Urothelium cell line (cell line): ENCODE measurements at places on chromosomes 3 and 15.

DNA sequence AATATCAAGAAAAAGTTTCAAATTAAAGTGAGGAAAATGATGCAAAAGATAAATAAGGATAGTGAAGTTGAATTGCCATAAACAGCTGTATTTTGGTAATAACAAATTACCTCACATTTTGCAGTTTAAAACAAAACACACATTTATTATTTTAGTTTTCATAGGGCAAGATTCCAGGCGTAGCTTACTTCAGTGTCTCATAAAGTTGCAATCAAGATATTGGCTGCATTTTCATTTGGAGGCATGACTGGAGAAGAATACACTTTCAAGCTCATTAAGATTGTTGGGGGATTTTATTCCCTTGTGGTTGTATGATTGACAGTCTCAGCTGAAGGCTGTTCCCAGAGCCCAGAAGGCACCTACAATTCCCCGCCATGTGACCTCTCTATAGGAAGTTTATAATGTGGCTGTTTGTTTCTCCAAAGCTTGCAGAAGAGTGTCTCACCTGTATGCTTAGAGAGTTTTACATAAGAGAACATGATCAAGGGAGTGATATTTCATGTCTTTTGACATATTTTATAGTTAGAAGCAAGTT is 151.4 kb downstream of the OTOL1 start:
- DNase-seq: no peak

- DNase-seq: peak; percentile 23
These were observed 67.9 kb downstream of the ULK4 start for GRCh38 chr3:41893977-41894376.

DNA sequence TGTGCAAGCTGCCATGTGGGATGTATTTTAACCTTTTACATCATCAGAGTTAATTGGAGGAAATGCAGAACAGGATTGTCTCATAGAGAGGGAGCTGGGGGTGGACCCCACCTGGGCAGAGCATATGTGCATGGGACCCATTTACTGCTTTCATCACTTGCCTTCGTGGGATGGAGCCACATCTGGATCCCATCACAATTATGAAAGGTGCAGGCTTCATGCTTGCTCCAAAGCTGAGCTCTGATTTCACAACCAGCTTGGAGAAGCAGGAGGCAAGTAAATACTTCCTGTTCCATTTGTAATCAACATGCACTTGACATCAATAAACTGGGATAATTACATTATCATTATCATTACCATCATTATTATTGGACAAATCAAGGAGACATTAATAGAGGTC is 161.9 kb downstream of the ALDH1A2 start:
- no peak for DNase-seq

- no peak for DNase-seq
These were observed 349.9 kb downstream of the ZBBX start for GRCh38 chr3:167030082-167030725.

- DNase-seq: no peak
These were observed 1.8 kb downstream of the SCAMP5 start for GRCh38 chr15:74997141-74997540.

DNA sequence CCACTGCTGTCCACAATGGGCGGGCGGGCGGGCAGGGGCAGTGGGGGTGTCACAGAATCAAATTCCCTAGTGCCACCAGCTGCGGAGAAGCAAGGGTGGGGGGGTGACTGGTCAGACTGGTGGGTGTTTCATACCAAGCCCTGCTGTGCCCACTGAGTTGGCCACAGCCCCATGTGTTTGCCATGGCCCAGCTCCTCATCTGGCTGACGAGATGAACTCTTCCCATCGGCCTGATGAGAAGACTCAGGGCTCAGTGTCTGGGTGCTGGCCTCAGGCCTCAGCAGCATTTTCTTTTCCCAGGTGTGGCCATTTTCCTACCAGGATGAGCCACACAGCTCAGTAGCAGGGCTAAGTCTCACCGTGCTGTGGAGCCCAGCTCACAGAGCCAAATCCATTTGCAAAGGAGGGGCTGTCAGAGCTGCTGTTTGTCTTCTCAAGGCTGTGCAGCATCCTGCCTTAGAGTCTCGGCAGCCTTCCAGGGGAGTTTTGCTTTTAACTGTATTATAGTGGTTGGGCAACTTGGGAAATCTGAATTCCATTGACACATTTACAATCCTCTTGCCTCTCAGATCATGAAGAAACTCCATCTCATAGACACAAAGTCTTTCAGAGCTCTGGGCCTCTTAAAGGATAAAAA is 176.8 kb downstream of the ABHD5 start:
- no peak for DNase-seq

DNA sequence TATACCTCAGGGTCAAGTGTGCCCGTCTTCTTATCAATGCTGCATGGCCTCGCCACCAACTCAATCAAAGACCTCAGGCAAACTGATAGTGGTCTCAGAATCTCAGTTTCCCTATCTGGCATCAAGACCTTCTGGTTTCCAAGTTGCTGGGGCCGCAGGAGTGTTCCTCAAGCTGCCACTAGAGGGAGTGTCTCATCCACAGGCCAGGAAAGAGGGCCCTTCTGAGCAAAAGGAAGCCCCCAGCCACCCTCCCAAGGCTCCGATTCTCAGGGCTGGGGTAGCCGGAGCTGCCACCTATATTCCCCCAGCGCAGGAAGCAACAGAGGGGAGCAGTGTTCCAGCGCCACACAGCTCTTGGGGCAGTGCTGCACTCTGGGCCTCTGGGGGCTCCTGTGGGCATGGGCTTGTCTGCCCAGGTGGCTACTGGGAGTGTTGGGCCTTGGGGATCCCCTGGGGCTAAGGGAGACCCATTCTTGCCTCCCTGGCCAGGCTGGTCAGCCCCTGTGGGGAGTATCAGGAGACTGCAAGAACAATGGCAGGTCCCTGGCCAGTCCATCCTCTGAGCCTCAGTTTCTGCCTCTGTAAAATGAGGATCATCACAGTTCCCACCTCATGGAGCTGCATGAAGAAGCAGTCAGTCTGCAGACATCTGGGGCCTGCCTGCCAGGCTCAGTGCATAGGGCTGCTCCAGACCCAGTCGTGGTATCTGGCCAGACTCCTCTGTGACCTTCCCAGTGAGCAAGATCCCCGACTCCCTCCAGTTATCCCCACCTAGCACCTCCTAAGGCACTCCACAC is 23.4 kb upstream of the SEC13 start:
- peak; percentile 68 for DNase-seq

DNA sequence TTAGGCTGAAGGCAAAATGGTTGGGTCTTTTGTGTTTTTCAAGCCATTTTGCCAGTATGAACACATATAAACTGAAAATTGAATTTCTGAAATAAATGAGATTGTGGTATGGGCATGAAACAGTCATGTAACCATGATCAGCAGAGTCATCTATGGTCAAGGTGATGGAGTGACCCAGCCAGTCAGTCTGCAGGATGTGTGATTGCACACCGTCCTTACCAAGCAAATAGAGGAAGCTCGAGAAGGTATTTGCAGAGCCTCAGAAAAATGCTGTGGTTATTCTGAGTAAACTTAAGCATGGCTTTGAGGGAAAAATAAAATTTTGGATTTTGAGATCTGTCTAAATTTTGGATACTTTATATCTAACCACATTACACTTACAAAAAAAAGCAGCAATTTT is 95.9 kb upstream of the RNF7 start:
- DNase-seq: no peak

- no peak for DNase-seq
These were observed 66.5 kb downstream of the IL1RAP start for GRCh38 chr3:190580417-190580816.

DNA sequence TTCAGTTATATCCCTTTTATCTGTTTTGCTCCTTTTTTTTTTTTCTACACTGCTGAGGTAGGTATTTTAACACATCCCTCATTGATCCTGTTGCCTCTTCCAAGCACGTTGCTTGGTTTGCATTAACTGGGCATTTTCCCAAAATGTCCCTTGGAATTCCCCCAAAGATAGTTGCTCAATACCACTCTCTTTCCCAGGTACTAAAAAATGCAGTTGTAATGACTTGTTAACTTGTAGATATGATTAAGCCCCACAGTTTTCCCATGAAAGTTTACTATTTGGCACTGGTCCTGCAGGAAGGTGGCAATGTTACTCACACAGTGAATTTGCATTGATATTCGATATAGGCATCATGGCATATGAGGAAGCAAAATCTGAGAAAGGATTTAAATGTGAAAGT is 67.1 kb downstream of the GRM7 start:
- DNase-seq: no peak

GRCh38 chr3:125351152-125351551 is 24.0 kb downstream of the ZNF148 start:
- no peak for DNase-seq

GRCh38 chr15:48397841-48398240 is 66.6 kb downstream of the DUT start:
- DNase-seq: no peak

- peak; percentile 12 for DNase-seq
These were observed 300.6 kb upstream of the KCNH8 start for GRCh38 chr3:18847583-18848197.

- no peak for DNase-seq
These were observed 8.3 kb upstream of the LMOD3 start for GRCh38 chr3:69130689-69131088.

GRCh38 chr3:18643281-18643680 is 218.1 kb upstream of the SATB1 start:
- DNase-seq: no peak

GRCh38 chr3:11001020-11001657 is 8.6 kb downstream of the SLC6A1 start:
- DNase-seq: no peak
